ENCODE measurements at places on chromosomes 1 and 21.

DNA sequence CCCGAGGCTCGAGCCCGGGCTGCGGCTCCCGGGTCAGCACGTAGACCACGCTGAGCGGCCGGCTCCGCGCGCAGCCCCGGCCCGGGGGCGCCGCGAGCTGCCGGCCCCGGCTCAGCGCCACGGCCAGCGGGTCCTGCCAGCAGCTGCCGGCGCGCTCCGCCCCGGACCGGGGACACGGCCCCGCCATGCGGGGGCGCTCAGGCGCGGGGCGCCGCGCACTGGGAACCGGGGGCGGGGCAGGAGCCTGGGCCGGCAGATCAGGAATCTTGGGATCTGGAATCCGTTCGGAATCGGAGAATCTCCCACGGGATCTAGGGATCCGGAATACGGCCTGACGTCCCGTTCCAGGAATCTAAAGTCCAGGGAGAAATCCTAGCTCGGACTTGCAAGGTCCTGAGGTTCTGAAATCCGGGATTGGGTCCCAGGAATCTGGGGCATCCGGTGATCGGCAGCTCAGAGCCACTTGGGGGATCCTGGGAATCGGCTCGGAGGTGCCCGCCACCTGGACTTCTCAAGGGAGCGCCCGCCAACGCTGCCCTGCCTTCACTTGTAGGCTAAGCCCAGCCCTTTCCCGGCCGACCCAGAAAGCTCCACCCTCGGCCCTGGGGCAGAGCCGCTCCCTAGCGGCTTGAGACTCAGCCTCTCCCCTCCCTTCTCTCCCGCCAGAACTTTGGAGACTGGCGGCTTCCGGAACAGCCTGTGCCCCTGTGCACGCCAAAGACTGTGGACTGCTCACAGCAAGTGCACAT, at the start of gene MAP3K6:
TSS of gene MAP3K6 (minus strand) at position 551 of the 749 bp plus-strand sequence. CDS start at position 187, 364 bp downstream.
- DNase-seq, result no peak

DNA sequence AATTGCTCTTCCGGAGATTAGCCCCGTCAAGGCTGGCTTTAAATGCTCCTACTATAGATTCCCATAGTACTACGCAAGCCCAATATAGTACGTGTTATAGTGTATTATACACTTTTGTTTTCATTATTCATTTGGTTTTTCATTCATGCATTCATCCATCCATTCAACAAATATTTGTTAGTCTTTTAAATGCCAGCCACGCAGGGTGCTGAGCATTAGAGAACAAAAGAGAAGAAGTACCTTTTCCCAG, 513 bp upstream of the RAB3GAP2 start:
- DNase-seq, result no peak

GRCh38 chr1:44501047-44501890, 96.2 kb downstream of the RNF220 start:
- no peak for DNase-seq

- DNase-seq, result no peak
These were observed 77.6 kb downstream of the DDX20 start for GRCh38 chr1:111833334-111833733.

- no peak for DNase-seq
These were observed 70.8 kb upstream of the CLDN14 start for GRCh38 chr21:36550761-36551160.

- DNase-seq, result peak; percentile 67
These were observed 3.6 kb downstream of the SKI start for GRCh38 chr1:2231532-2232254.

DNA sequence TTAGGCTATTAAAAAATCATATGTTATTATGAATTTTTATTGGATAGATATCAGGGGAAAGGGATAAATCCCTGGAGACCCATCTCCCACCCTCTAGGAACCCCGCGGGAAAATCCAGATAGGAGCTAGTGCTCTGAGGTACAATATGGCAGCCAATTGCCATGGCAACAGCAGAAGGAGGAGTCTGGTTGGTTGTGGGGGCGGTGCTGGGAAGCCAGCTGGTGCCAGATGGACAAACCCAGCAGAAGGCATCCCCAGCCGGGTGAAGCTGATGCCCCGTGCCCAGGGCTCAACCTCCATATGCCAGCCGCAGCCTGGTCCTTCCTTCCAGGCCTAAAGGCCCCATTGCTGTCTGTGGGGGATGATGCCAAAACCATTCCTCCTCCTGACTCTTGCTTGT, 38.3 kb downstream of the RHBG start:
- DNase-seq, result no peak

- DNase-seq, result no peak
These were observed 72.9 kb upstream of the CDC42BPA start for GRCh38 chr1:227391211-227391610.

DNA sequence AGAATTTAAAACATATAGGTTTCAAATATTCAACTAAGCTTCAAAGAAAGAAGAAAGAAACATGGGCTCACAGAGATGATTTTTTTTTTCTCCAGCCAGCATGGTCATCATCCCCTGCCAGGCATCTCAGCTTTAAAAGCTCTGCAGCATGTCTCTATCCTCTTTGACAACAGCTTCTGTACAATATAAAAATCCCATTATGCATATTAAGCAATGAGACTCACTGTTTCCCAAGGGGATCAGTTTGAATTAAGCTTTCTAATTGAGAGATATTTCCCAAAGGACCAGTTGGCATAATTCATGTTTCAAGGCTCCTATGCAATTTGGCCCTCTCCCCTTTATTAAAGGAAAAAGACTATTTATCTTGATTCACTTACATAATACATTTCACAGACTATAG, 220.3 kb downstream of the GRIK1 start:
- no peak for DNase-seq
